Aorta (tissue), 5 donors: ENCODE measurements at places on chromosomes 4 and X.

DNA sequence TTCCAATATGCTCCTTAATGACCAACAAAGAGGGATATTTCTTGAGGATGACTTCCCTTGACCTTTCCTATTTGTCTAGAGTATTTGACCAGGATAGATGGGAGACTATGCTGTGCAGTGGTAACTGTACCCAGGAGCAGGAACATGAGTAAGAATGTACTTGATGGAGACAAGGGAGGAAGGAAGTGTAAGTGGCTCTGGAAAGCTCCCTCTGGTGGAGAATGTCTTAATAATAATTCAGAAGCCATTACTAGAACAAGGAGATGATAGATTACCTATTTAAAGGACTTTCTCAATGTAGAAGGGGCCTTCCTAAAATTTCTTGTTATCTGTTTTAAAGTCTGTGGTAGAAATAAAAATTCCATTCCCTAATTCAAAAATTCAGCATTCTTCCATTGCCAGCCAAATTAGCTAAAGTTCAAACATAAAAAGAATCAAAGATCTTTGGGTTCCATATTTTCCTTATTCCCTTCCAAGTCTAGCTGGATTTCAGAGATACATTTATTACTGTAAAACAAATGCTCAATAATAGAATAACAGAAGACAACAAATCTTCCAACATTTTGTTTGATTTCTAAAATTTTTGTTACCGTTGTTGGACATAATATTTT, 83.8 kb downstream of the GRID2 start:
- DNase-seq, result no peak

DNA sequence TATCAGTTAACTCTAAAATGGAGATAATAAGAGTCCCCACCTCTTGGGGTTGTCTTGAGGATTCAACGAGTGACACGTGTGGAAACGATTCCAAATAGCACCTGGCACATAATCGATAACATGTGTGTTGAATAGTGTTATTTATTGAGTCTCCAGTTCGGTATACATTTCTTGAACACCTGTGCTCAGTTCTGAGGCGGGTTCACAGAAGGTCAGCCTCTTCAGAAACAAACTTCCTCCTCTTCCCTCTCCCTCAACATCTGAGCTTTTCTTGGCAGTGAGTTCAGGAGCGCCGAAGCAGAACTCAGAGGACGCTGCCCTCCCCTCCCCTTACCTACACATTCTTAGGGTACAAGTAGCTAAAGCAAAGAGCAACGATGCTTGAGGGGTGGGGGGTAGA, 934 bp downstream of the PDHA1 start:
- DNase-seq, result no peak

GRCh38 chr4:55398461-55398860, 2.7 kb downstream of the TMEM165 start:
- no peak for DNase-seq

DNA sequence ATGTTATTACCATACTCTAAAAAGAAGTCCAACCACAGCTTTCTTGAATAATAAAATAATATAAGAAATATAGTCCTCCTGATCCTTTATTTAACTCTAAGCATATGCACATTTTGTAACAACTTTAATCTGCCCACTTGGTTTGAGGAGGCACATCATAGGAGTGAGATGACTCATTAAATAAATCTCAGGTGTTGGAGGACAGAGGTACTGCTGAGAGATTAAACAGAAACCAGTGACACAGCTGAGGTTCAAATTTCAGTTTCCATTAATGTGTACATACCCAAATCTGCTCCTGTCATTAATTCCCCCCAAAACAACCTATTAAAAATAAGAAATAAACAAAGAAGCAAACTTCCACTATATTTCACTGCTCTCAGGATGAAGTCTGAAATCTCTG, 211.0 kb downstream of the KCTD8 start:
- no peak for DNase-seq

DNA sequence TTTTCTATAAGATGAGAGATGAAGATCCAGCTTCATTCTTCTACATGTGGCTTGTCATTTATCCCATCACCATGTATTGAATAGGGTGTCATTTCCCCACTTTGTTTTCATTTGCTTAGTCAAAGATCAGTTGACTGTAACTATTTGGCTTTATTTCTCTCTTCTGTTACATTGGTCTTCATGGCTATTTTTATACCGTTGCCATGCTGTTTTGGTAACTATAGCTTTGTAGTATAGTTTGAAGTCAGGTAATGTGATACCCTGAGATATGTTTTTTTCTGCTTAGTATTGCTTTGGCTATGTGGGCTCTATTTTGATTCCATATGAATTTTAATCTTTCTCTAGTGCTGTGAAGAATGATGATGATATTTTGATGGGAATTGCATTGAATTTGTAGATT, 514.3 kb downstream of the GBA3 start:
- DNase-seq, result no peak

DNA sequence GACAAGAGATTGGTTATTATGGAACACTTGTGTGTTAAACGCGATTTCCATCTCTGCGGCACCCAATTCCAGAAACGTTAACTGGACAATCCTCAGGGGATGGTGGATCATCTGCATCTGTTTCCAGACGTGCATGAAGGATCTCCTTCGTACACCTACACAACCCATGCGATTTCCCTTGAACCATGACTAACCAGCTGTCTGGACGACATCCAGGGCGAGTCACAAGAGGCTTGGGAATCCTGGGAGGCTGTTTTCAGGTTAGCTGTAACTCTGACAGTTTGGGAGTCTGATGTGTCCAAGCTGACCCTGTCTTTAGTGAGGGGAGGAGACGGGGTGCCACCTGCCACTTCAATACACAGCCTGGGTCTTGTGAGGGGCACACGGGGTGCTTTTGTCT, 84.5 kb downstream of the GATB start:
- no peak for DNase-seq

DNA sequence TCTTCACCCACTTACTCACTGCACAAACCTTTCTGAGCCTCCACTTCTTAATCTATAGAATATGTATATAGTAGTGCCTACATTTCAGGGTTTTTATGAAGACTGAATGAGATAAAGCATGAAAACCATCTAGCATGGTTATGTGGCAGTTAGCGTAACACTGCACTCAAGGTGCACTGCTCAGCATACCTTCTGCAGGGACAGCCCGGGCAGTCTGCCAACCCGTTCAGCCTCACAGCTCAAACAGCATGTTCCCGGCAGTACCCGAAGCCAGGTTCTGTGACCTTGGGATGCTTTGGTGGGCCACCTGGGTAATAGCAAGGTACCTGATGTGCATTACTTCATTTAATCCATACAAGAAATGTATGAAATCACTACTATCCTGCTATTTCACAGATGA, 81.4 kb downstream of the DOCK11 start:
- no peak for DNase-seq

GRCh38 chrX:149205937-149206336, 299.2 kb downstream of the IDS start:
- no peak for DNase-seq

DNA sequence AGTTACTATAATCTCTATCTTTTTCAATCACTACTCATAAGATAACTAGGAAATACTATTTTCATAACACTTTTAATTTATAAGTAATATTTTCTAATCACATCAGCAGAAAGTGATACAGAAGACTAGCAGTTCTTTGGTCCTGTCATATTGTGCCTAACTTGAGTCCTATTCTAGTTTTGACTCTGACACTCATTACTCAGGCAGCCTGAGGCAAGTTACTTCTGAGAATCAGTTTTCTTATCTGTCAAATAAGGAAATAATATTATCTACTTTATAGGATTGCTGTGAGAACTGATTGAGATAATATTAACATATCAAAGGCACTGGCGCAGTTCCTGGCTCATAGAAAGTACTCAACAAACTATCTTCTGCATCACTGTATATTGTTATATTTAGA, 17.8 kb downstream of the PITX2 start:
- DNase-seq, result no peak

DNA sequence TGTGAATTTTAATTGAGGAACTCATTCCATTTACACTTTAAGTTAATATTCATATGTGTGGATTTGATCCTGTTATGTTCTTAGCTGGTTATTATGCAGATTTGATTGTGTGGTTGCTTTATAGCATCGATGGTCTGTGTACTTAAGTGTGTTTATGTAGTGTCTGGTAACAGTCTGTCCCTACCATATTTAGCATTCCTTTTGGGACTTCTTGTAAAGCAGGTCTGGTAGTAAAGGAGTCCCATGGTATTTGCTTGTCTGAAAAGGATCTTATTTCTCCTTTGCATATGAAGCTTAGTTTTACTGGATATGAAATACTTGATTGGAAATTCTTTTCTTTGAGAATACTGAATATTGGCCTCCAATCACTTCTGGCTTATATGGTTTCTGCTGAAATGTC, 76.6 kb downstream of the KLF8 start:
- DNase-seq, result no peak

DNA sequence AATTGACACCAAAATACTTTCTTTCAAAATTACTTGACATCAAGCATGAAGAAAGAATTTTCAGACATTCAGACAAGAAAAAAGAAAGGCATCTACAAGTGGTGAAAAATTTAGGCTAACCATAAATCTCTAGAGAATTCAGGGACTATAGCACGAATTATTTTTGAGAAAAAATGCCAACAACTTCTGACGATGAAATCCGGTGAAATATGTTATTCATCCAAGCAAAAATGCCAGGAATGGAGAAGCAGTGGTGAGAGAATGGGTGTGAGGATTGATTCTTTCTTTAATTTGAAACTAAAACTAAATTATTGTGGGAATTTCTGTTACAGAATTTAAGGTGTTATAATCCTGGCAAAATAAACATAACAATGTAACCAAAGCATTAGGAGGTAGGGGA, 69.4 kb upstream of the SORBS2 start:
- DNase-seq, result no peak
